ENCODE measurements at places on chromosomes 7 and 10. TPM values are rescaled to one million over a fixed set of nuclear protein-coding genes. Genes with fewer than 3 reads are reported as not detected.

Gene WBP1L
- total RNA-seq: 63.4 TPM

Gene ITGB8
- 9.4 TPM for total RNA-seq

Gene LRRC4
- total RNA-seq: 16.7 TPM

Gene CLDN3
- 253 TPM for total RNA-seq

Gene TSPAN33
- 2.1 TPM for total RNA-seq

Gene ANKRD22
- not detected for total RNA-seq

Gene NPSR1
- not detected for total RNA-seq

Gene IGFBP3
- 138 TPM for total RNA-seq

Gene C10orf90
- not detected for total RNA-seq

Gene ACTR1A
- 73.7 TPM for total RNA-seq

Gene NPY4R
- not detected for total RNA-seq

Gene SPDYE2
- 0.45 TPM for total RNA-seq

Gene SPDYE5
- total RNA-seq: not detected

Gene DENND10
- total RNA-seq: 41.6 TPM

Gene CYP51A1
- 55.4 TPM for total RNA-seq

Gene C10orf53
- not detected for total RNA-seq

Gene IL2RA
- total RNA-seq: 1.0 TPM

Gene MEIG1
- total RNA-seq: 0.69 TPM

Gene PSD
- total RNA-seq: 34.0 TPM

Gene CCL26
- 7.6 TPM for total RNA-seq

Gene EXOC4
- 62.6 TPM for total RNA-seq
